Jurkat, Clone E6-1 (cell line): ENCODE measurements at places on chromosomes 4 and X.

DNA sequence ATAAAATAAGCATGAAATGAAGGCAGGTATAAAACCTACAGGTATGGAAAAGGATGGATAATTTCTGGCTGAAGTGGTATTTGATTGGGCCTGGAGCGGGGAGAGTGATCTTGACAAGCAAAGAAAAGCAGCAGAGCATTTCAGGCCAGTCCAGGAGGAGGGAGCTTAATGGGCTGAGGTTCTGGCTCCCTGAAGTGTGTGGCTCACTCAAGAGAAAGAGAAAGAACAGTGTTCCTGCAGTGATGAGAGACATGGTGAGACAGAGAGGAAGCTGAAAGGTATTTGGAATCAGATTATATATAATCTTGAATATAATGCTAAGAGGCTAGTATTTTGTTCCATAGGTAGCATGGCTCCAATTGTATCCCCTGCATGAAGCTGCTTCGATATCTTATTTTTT is 153.5 kb downstream of the MGST2 start:
- no peak for DNase-seq

DNA sequence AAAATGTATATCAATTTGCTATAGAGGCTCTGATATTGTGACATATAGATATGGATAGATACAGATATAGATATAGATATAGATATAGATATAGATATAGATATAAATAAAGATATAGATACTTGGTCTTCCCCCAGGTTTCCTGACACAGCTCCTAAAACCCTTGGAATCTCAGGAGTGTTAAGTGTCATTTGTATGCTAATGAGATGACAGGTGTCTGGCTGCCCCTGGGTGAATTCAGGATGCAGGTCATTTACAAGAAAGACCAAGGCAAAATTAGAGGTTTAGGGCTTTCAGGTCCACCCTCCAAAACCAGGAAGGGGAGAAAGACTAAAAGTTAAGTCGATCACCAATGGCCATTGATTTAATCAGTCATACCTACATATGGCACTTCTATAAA is 1034.8 kb downstream of the PDHA2 start:
- no peak for DNase-seq

GRCh38 chr4:148618856-148619255 is 176.6 kb upstream of the NR3C2 start:
- no peak for DNase-seq

GRCh38 chr4:16111533-16111932 is 27.7 kb upstream of the PROM1 start:
- DNase-seq, result no peak

DNA sequence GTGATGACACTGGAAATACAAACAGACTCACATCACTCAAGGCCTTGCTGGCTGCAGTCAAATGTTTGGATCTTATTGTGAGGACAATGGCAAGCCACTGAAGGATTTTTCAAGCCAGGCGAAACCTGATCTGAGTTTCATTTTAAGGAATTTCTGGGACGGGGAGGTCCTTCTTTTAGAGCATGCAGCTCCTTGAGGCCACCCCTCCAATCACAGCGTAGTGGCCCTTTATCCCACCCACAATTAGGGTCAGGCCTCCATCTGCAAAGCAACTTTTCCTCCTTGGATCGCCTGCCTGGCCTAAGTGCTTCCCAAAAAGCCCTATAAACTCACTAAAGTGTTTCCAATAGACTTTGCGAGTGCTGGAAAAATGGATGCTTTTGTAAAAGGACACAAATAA is 115.5 kb downstream of the EFHC2 start:
- DNase-seq, result no peak

DNA sequence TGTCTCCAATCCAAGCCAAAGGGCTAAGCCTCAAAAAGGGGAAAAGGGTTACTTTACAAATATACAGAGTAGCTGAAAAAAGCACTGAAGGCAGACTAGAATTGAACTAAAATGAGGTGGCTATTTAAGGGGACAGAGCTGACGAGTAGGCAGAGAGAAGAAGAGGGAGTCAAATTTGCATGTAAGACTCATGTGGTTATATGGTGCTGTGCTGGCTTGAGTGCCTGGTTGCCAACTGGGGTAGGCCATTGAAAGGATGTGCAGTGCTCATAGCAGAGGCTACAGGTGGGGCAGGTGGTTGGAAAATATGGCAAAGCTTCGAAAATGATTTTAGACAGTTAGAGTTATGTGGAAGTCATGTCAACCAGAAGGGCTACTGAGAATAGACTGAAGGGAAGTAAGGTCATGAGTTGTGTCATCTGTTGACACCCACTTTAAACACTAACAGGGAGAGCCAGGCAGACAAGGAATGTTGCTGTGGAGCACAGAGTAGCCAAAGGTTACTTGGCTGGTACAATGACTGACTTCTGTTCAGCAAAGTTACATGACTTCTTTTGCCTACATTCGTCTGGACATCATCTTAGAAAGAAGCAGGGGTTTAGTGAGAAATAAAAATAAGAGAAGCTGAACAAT is 1210.4 kb downstream of the ADGRL3 start:
- no peak for DNase-seq

DNA sequence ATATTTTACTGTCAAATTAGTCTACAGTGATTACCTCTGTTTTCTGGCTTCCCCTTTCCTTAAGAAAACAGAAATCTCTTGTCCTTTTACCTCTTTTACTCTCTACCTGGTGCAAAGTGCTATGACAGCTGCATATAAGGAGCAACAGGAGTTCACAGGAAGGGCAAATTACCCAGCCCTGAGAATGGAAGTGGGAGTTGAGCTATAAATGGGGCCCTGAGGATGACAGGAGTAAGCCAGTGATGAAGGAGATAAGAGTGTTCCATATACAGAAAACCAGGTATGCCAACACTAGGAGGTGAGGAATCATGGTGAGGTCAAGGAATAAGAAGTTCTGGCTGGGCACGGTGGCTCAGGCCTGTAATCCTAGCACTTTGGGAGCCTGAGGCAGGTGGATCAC is 4.5 kb upstream of the HSD17B13 start:
- no peak for DNase-seq

DNA sequence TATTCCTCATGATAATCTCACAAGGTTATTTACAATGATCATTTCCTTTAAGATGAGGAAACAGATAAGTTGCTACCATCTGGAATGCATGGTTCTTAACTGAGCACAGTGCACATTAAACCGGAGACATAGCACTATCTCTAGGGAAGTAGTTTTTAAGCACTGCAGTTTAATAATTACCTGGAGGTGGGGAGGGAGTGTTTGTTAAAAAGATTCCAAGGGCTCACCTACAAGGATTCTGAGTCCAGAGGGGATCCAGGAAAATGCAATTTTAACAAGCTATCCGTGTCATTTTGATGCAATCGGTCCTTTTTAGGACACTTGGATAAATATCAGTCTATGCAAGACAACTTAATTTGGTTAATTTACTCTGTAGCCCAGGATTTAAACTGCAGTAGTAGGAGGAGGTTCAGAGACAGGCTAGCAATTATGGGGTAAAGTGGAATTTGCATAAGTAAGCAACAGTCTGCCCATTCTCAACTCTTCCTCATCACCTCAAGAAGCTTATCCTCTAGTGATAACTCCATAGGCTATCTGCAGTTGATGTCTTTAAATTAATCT is 2.8 kb upstream of the PDLIM5 start:
- no peak for DNase-seq

GRCh38 chr4:36343501-36344175 is 62.2 kb downstream of the DTHD1 start:
- DNase-seq, result no peak
